Esophagus squamous epithelium (tissue), 5 donors: ENCODE measurements at places on chromosomes 2 and 18.

DNA sequence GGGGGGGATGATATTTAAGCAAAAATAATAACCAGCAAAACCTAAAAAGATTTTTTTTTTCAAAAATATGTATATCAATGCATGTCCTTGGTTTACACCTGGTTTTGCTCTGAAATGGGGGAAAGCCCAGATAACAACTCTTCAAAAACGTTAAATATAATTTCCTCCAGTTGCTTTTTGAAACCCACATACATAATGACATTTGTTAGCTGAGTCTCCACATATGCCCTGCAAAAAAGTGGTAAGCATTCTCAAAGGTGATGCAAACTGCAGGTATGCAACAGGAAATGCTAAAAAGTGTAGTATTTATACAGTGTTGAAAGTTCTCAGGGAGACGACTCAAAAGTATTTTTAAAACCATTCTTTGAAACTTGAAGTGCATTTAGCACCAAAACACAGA is 258.6 kb downstream of the ZEB2 start:
- no peak for DNase-seq

GRCh38 chr2:38202713-38203445 is 126.9 kb upstream of the CYP1B1 start:
- no peak for DNase-seq

DNA sequence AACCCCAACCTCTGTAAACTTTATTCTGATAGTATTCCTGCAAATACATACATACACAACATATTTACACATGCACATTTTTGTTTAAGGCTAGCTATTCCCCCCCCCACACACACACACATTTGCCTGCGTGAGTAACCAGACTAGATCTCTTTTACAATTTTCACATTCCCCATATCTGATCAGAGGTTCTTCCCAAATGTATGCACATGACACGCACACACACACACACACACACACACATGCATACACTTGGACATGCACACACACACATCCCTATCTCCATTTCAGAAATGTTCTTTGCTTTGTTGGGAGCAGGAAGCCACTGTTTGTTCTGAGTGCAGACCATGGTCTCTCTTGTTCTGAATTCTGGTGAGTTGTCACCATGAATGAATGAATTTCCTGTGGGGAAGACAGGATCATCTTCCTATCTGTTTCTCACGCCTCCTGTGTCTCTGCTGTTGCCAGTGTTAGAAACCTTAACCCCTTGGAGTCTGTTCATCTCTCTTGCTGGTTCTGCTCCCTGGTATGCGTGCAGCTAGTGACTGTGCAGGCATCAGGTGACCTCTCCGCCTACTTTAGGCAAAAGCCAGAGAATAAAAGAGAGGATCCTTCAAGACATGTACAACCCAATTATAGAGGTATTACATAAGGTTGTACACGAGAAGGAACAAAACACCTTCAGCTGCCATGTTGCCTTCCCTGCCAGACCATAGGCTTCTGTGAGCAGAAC is 251.0 kb upstream of the RAB12 start:
- no peak for DNase-seq

DNA sequence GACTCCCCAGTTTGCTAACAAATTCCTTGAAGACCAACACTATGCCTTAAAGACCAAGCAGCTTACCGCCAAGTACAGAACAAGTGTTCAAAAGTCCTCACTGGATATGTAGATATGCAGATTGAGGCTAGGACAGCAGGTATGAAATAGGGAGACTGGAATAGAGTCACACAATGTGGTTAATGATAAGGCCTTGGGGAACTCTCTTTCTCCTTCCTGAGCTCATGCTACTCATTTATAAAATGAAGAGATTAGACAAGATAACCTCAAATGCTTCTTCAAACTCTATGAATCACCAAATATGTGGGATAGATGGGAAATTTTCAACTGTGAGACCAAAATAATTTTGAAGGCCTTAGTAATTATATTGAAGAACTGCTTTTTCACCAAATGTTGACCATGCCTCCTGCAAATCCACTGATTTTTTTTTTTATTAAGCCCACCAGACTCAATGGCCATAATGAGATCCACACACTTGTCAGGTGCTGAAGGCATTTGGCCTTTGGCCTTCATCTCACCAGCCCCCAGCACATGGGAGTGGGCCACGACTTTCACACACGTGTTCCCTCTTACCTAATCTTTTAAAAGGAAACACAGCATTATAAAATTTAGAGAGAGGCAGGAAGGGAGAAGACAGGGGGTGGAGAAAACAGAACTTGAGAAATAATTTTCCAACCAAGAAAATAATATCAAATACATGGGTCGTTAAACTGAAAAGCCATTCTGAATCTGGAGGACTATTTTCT is 181.5 kb downstream of the EN1 start:
- no peak for DNase-seq

- no peak for DNase-seq
Observed at GRCh38 chr18:63258749-63259566, 60.6 kb downstream of the BCL2 start.

DNA sequence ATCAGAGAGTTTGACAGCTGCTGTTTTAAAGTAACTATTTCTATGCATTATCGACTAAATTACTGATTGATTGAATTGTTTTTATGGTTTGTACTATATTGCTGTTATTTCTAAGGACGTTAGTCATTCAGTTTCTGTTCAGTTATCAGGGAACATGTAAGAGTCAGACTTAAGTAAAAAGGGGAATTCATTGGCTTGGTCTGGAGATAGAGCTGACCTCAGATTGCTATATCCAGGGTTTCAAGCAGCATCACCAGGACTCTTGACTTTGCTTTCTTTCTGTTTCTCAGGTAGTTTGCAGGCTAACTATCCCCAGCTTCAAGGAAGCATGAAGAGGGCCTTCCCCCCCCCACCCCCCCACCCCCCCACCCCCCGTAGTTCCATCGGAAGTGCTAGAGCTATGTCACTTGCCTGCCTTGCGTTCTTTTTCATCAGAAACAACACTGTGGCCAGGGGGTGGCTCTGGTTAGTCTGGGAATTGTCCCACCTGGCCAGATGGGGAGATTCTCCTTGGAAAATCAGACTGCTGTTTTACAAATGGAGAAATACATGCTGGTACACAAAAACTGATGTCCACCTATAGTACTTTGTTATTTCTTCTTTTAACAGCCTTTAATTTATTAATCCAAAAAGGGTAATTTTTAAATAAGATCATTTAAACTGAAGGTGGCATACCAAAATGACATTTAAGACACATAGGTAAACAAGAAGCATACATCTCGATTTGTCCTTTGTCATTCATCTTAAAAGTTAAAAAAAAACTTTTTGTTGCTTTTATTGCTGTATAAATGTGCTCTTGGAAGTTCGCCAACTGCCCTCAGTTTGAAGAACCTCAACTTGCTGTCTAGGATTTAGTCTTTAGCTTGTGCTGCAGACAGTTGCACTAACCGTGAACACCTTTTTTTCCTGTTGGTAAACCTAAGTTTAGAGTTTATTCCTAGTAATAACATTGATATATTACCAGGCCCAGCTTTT is 9.4 kb downstream of the SMAD4 start:
- no peak for DNase-seq

GRCh38 chr2:220076734-220077133 is 449.3 kb downstream of the SLC4A3 start:
- DNase-seq = no peak

DNA sequence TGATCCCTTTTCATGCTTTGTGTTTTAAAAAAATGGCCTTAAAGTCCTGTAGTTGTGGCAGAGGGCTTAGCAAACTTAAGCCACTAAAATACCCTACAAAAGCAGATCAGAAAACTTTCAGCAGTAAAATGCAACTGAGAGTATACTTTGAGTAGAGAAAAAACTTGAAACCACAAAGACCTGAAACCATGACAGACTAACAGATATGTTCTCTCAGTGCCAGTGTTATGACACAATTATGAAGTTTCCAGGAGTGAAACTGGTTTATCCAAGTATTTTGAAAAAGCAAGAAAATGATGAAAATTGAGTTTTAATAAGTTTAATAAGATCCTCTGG is 74.5 kb downstream of the SPRED2 start:
- no peak for DNase-seq

- DNase-seq = no peak
Observed at GRCh38 chr2:140307532-140307931, 1527.3 kb upstream of the NXPH2 start.

GRCh38 chr2:72112981-72113846 is 34.4 kb downstream of the CYP26B1 start:
- DNase-seq = no peak

DNA sequence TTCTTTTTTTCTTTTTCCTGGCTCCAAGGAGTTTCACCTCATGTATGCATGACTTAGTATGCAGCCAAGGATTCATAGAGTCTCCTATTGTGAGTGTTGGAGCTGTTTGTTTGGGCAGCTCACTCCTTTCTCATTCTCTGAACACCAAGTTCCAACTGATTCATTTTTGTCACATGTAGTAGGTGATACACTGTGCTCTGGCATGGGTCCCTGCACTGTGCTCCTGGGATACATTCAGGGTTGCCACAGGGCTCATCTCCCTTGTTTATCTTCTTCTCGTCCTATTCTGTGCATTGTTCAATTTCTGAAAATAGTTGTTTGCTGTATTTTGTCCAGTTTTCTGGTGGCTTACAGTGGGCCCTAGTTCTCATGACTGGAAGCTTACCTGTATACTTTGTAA is 96.8 kb downstream of the ZNF407 start:
- no peak for DNase-seq

DNA sequence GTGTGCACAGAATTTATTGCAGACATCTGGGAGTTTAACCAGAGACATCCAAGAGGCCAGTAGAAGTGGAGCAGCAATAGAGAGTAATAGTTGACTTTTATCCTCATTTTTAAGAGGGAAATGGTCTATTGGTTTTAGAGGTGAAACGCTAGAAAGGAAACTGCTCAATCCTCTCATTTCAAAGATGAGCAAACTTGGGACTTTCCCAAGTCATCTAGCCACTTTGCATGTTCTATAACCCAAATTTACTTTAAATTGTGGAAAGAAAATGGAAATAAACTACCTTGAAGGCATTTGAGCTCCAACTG is 601.7 kb downstream of the ARHGAP15 start:
- DNase-seq = no peak

DNA sequence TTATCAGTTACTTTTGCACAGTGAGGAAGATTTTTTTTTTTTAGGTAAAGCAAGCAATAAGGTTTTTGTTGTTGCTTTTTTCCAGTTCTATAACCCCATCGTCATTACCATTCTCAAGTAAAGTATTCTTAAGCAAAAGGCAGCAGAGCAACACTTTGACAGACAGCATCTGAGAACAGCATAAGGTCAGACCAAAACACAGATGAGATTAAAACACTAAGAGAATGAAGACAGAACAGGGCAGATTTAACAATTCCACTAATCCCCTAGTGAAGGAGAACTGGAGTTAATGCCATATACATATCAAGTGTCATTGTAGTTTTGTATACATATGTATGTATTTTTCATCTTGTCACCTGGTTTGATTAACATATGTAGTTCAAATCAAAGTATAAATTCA is 290.2 kb downstream of the METTL4 start:
- DNase-seq = no peak

DNA sequence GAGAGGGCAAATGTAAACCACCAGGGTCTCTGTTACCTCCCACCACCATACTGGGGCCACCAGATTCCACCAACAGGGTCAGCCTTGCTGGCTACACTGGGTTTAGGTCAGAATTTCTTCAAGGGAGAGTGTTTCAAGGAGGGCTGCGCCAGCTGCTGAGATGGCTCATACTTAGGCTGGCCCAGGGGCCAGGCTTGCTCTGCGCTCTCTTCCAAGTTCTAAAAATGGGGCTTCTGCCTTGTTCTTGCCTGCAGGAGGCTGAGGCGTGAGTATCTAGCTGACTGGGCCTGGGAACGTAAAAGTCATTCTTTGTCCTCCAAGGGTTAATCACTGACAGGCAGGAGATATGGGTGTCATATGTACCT is 28.1 kb downstream of the MRPL33 start:
- DNase-seq = no peak

DNA sequence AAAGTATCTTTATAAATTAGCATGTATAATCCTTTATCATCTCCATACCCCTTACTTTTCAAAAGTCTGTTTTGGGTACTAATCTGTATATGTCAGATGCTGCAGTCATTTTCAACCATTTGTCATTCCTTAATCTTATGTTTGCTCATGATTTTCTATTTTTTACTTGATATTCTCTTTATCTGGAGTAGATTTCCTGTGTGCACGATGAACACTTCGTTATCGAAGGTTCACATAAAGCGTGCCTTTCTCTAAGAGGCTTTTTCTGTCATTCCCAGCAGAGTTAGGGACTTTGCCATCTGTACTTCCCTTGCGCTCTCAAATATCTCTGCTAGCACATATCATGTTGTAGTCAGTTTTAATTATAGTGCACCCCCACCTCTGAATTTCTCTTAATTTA is 123.2 kb downstream of the BIRC6 start:
- no peak for DNase-seq

DNA sequence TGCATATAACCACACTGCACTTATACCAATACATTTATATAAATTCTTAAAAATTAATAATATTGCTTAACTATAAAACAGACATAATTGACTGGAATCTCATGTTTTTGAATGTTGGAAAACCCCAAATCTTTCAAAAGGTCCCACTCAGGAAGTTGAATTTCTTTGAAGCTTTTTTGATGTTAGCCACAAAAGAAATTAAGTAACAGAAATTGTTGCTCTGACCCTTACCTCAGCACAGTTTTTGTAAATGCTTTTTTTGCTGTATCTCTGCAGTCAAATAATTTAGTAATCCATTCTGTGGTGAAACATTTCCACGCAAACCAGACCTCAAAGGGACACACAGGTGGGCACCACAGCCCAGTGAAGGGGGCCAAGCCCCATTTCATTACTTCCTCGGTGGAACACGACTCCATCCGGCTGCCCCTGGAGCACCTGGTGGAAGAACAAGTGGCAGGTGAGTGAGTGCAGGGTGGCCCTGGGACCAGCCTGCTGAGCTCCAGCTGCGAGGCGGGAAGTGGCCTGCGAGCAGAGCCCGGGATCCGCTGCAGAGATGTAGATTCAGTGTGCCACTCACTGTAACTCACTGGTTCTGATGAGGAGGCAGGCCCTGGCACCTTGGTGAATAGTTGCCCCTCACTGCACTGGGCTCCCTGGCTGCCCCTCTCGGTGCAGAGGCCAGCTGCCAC is 8.4 kb downstream of the SCLY start:
- no peak for DNase-seq

DNA sequence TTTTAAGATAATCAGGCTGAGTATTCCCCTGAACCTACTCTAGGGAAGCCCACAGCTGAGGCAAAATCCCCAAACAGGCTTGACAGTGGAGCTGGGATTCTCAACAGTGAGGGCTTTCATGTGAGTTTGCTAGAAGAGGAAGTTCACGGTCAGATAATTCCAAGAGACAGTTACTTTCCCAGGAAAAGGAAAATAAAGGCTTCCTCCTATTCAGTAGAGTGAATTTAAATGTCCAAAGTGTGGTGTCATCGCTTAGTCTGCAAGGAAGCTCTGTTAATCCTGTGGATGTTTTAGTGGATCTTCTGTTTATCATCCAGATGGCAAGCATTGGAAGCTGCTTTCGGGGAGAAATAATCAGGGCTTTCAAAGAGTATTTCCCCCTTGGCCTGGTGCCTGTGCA is 119.8 kb downstream of the RPIA start:
- no peak for DNase-seq

GRCh38 chr2:207008105-207008990 is 69.0 kb downstream of the CPO start:
- no peak for DNase-seq
